ENCODE measurements at places on chromosomes 7 and 10. TPM values are rescaled to one million over a fixed set of nuclear protein-coding genes. Genes with fewer than 3 reads are reported as not detected.

- H3K36me3 ChIP-seq, result peaks cover 12% of the 10 kb centered on the region
- no peak overlapping the region for H3K27ac ChIP-seq
- peaks cover 10% of the 10 kb centered on the region for H3K27me3 ChIP-seq
- no peaks in the 10 kb centered on the region for H3K4me1 ChIP-seq
- H3K4me3 ChIP-seq, result no peak overlapping the region
Observed at GRCh38 chr10:131127138-131127589, 184.4 kb downstream of the TCERG1L start.

- no peak for DNase-seq
- H3K36me3 ChIP-seq, result no peaks in the 10 kb centered on the region
- no peaks in the 10 kb centered on the region for H3K4me1 ChIP-seq
- H3K27me3 ChIP-seq, result peaks cover 1% of the 10 kb centered on the region
- no peak overlapping the region for H3K4me3 ChIP-seq
- H3K27ac ChIP-seq, result no peak overlapping the region
Observed at GRCh38 chr7:13031468-13031867, 344.0 kb downstream of the ARL4A start.

- no peak overlapping the region for H3K4me3 ChIP-seq
- H3K27ac ChIP-seq, result no peak overlapping the region
- DNase-seq, result no peak
- H3K36me3 ChIP-seq, result no peaks in the 10 kb centered on the region
Observed at GRCh38 chr7:79730971-79731370, 277.5 kb upstream of the MAGI2 start.

- no peaks in the 10 kb centered on the region for H3K4me1 ChIP-seq
- H3K27me3 ChIP-seq, result no peaks in the 10 kb centered on the region
- DNase-seq, result no peak
- H3K27ac ChIP-seq, result no peak overlapping the region
- no peaks in the 10 kb centered on the region for H3K36me3 ChIP-seq
Observed at GRCh38 chr10:48708144-48708543, 23.5 kb downstream of the WDFY4 start.

DNA sequence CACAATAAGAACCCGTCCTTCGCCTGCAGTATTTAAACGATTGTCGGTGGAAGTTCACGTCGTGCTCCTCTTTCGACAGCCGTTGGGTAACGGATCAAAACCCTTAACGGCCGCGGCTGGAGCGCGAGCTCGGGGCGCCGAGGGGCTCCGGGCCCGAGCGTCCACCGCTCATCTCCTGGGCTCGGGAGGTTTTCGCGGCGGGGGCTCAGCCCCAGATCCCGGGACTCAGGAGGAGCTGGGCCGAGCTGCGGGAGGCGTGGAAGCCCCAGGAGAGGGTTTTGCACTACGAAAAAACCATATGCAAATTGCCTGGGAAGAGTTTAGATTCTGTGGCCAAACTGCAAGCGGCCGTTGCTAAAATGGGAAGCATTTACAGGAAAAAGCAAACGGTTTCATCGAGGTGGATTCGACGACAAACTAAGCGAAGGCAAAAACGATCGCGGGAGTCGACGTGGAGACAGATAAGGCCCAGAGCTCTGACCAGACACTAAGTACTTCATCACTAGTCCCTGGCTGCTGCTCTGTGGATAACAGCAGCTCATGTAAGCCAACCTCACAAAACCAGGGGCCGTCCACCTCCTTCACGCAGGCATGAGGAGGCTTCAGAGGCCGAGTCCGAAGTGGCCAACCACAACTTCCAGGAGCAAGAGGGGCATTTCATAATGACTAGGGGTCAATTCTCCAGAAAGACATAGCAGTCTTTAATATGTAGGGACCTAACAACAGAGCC lies 129.7 kb downstream of the MARCHF5 start:
- H3K4me3 ChIP-seq, result peak overlapping the region; percentile 73
- DNase-seq, result no peak
- H3K27me3 ChIP-seq, result peaks cover 8% of the 10 kb centered on the region
- H3K4me1 ChIP-seq, result peaks cover 10% of the 10 kb centered on the region
- peaks cover 4% of the 10 kb centered on the region for H3K36me3 ChIP-seq

DNA sequence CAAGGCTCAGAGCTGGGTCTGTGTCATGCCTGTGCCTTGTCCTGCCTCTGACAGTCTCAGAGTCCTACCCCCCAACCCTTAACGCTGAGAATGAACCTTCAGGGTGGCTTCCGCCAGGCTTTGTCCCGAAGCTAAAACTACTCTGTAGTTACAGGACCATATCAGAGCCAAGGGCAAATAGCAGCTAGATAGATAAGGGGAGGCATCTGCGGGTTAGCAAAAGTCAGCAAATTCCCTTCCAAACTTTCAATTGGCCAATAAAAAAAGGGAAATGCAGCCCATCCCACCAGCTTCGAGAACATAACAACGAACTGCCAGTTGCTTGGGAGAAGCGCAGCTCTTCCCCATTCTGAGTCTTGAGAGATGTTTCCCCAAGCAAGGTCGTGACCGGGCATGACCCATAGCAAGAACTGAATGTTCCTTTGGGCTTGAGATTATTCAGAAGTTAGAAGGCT lies 17.7 kb downstream of the CCL24 start:
- no peaks in the 10 kb centered on the region for H3K36me3 ChIP-seq
- peaks cover 2% of the 10 kb centered on the region for H3K27me3 ChIP-seq
- no peaks in the 10 kb centered on the region for H3K4me1 ChIP-seq
- no peak overlapping the region for H3K27ac ChIP-seq

- peaks cover 2% of the 10 kb centered on the region for H3K27me3 ChIP-seq
- DNase-seq, result no peak
- H3K4me1 ChIP-seq, result peaks cover 12% of the 10 kb centered on the region
Observed at GRCh38 chr10:660970-661596, 28.4 kb downstream of the DIP2C start.

Gene CDHR1
- 1.3 TPM for total RNA-seq

Gene OPN1SW
- total RNA-seq, result not detected

Gene GCK
- total RNA-seq, result not detected

Gene CYP3A5
- total RNA-seq, result 0.69 TPM

Data from endothelial cell (in vitro differentiated cells).